ENCODE measurements at places on chromosomes 5 and 9.

DNA sequence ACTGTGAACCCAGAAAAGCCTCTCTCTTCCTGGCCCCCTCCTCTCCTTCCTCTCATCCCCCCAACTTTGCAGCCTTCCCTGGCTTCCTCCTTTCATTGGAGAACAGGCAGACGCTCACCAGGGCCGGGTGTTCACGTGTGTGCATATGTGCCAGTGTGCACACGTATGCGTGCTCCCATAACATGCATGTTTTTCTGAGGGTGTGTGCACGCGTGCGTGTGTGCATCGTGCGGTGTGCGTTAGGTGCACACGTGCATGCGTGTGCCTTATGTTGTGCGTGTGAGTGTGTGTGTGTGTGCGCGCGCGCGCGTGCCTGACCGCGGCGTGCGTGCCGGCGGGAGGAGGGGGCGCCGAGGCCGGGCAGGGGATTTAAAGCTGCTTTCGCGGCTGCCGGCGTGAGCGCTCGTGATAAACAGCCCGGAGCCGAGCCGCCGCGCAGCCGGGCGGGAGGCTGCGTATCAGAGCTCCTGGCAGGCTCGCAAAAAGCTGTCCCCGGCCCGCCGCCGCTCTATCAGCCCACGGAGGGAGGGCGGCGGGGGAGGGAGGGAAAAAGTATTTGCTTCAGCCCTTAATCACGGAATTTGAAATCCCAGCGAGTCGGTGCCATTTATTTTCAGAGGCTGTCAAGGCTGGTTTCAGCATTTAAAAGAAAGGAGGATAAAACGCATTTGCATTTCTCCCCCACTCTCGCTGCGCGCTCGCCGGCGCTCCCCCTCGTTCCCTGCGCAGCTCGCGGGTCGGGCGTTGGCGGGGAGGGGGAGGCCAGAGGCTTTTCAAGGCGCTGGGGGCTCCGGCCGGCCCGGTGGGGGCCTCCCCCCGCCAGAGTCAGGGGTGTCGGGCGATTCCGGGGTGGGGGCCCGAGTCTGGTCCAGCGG, 183.9 kb downstream of the C9orf50 start:
- peaks cover 29% of the 10 kb centered on the region for H3K4me1 ChIP-seq
- H3K36me3 ChIP-seq, result peaks cover 5% of the 10 kb centered on the region
- peaks cover 51% of the 10 kb centered on the region for H3K27me3 ChIP-seq
- peak overlapping the region; percentile 2 for H3K27ac ChIP-seq
- DNase-seq, result no peak

- H3K27ac ChIP-seq, result no peak overlapping the region
- H3K4me1 ChIP-seq, result no peaks in the 10 kb centered on the region
- DNase-seq, result no peak
- H3K36me3 ChIP-seq, result peaks cover 4% of the 10 kb centered on the region
- peaks cover 81% of the 10 kb centered on the region for H3K27me3 ChIP-seq
Observed at GRCh38 chr9:91948101-91948596, 1.9 kb downstream of the ROR2 start.

DNA sequence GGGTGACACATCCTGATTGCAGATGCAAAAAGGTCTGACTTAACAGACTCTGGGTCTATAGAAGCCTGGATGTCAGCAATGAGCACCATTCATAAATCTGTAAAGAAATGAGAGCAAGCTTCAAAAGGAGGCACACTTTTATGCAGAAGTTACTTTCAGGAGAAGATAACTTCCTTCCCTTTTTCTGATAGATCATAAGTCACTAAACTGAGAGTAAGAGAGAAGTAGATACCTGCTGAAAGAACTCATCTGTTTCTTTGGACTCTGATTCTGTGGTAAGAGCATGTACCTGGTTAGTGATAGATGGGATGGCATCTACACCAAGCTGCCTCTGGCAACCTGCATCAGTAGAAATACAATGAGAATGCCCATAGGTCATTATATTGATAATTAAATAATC, 525.6 kb downstream of the CETN3 start:
- no peak overlapping the region for H3K4me3 ChIP-seq
- no peaks in the 10 kb centered on the region for H3K27me3 ChIP-seq
- no peak for DNase-seq
- no peak overlapping the region for H3K27ac ChIP-seq
- no peaks in the 10 kb centered on the region for H3K4me1 ChIP-seq
- H3K36me3 ChIP-seq, result no peaks in the 10 kb centered on the region

- H3K4me1 ChIP-seq, result peaks cover 39% of the 10 kb centered on the region
- H3K36me3 ChIP-seq, result peaks cover 26% of the 10 kb centered on the region
- no peak for DNase-seq
Observed at GRCh38 chr5:177131352-177132135, 2.0 kb upstream of the NSD1 start.

DNA sequence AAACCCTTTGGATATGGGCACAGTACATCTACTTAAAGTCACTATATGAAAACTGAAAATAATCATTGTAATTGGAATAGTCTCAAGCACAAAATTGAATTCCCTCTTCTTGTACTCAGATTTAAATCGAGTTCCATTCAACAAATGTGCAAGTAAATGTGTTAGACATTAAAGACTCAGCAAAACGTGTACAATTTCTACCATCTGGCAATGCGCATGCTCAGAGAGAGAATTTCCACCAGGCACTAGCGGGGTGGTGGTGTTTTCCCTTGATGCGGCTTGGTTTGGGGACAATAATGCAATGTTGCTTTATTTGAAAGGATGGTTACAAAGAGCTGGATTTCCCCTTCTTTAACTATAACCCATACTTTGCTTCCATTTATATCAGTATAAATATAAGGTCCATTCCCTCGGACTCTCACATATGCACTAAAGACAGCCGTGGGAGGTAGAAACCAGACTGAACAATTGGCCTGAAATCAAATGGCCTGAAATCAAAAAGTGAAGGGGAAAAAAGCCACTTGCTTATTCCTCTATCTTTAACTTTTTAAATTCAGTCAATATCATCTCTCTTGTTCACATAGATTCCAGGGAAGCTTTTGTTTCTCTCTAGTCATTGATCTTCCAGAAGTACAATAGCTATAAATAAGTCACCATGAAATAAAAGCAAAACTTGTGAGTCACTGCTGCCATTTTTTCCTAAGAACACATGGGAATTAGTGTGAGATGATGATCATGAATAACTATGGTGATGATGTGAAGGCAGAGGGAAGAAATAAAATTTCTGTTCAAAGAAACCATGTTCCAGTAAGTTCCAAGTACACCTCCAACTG, 59.2 kb downstream of the ADAMTS12 start:
- no peaks in the 10 kb centered on the region for H3K4me1 ChIP-seq
- DNase-seq, result no peak
- peaks cover 18% of the 10 kb centered on the region for H3K27me3 ChIP-seq
- no peak overlapping the region for H3K27ac ChIP-seq
- no peaks in the 10 kb centered on the region for H3K36me3 ChIP-seq

GRCh38 chr9:110213413-110214044, 5.6 kb upstream of the C9orf152 start:
- DNase-seq, result no peak
- no peaks in the 10 kb centered on the region for H3K4me1 ChIP-seq
- peaks cover 16% of the 10 kb centered on the region for H3K27me3 ChIP-seq
- H3K27ac ChIP-seq, result no peak overlapping the region
- no peak overlapping the region for H3K4me3 ChIP-seq

GRCh38 chr9:89453452-89453851, 44.5 kb downstream of the SEMA4D start:
- peaks cover 72% of the 10 kb centered on the region for H3K4me1 ChIP-seq
- no peaks in the 10 kb centered on the region for H3K27me3 ChIP-seq
- peak overlapping the region; percentile 60 for H3K27ac ChIP-seq
- peak overlapping the region; percentile 9 for H3K4me3 ChIP-seq
- no peak for DNase-seq

DNA sequence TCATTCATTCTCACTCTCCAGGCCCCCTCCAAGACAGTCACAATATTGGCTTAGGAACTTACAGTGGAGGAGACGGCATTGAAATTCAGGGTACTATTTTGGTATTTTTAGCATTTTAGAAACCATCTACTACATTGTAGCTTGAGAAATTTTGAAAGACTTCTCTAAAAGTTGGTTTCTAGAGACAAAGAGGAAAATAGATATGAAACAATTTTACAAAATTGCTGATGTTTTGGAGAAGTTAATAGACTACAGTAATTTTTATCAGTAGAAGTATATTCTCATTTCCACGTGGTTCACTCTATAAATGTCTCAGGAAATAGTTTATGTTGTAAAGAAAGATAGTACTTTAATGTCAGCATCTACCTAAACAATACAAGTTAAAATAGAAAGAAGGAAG, 63.2 kb upstream of the ZSWIM6 start:
- H3K36me3 ChIP-seq, result no peaks in the 10 kb centered on the region
- peaks cover 27% of the 10 kb centered on the region for H3K27me3 ChIP-seq
- peaks cover 6% of the 10 kb centered on the region for H3K4me1 ChIP-seq
- DNase-seq, result no peak
- H3K27ac ChIP-seq, result no peak overlapping the region
- H3K4me3 ChIP-seq, result no peak overlapping the region

DNA sequence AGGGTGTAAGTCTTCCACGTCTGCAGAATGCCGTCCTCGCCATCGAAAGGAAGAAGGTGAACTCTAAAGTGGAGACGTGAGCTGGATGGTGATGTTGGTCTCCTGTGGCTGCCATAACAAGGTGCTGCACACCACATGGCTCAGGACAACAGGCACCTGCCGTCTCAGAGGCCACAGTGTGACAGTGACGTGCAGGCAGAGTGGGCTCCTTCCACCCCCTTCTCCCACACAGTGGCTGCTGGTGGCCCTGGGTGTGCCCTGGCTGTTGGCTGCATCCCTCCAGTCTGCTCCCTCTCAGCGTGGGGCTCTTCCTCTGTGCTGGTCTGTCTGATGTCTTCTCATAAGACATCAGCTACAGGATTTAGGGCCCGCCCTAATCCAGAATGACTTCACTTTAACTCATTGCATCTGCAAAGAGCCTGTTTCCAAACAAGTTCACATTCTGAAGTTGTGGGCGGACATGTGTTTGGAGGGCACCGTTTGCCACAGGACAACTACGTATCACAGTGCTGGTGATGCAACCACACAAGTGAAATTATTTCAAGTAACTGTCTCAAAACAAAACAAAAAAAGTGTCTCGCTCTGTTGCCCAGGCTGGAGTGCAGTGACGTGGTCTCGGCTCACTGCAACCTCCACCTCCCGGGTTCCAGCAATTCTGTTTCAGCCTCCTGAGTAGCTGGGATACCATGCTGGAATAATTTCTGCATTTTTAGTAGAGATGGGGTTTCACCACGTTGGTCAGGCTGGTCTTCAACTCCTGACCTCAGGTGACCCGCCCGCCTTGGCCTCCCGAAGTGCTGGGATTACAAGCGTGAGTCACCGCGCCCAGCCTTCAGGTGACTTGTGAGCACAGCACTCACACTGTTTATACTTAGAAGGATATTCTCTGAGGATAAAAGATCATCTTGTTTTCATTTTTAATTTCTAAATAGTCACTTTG, 31.2 kb upstream of the CLPTM1L start:
- H3K36me3 ChIP-seq, result no peaks in the 10 kb centered on the region
- H3K27ac ChIP-seq, result no peak overlapping the region
- no peaks in the 10 kb centered on the region for H3K27me3 ChIP-seq
- H3K4me1 ChIP-seq, result peaks cover 35% of the 10 kb centered on the region
- DNase-seq, result no peak

- no peak overlapping the region for H3K4me3 ChIP-seq
- no peaks in the 10 kb centered on the region for H3K27me3 ChIP-seq
- no peaks in the 10 kb centered on the region for H3K4me1 ChIP-seq
- no peak overlapping the region for H3K27ac ChIP-seq
- no peak for DNase-seq
Observed at GRCh38 chr5:2282893-2283292, 400.2 kb upstream of the IRX4 start.

GRCh38 chr9:108182950-108183381, 672.8 kb downstream of the ACTL7B start:
- H3K27me3 ChIP-seq, result no peaks in the 10 kb centered on the region
- H3K27ac ChIP-seq, result no peak overlapping the region
- no peaks in the 10 kb centered on the region for H3K4me1 ChIP-seq
- H3K4me3 ChIP-seq, result no peak overlapping the region
- DNase-seq, result no peak

DNA sequence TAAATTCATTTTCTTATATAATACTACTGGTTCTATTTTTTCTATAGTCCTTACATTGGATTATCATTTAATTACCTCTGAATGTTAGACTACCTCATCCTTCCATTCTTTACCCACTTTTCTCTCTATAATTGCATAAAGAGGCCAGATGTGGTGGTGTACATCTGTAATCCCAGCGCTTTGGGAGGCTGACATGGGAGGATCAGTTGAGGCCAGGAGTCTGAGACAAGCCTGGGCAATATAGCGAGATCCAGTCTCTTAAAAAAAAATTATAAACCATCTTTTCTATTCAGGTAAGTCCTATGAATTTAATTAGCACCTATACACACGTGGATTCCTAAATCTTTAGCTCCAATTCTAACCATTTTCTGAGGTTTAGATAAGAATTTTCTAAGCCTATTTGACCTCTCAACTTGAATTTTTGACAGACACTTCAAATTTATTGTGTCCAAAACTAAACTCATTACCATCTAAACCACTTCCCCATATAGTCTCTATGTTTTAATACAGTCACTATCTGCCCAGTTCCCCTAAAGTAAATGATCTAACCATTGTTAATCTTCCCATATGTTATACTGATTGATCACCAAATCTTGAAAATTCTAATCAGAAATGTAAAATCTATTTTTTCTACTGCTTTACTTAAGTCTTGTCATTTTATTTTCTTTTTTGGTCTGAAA, 33.0 kb upstream of the CHD1 start:
- no peak overlapping the region for H3K4me3 ChIP-seq
- H3K27me3 ChIP-seq, result no peaks in the 10 kb centered on the region
- H3K27ac ChIP-seq, result no peak overlapping the region
- H3K36me3 ChIP-seq, result peaks cover 2% of the 10 kb centered on the region

DNA sequence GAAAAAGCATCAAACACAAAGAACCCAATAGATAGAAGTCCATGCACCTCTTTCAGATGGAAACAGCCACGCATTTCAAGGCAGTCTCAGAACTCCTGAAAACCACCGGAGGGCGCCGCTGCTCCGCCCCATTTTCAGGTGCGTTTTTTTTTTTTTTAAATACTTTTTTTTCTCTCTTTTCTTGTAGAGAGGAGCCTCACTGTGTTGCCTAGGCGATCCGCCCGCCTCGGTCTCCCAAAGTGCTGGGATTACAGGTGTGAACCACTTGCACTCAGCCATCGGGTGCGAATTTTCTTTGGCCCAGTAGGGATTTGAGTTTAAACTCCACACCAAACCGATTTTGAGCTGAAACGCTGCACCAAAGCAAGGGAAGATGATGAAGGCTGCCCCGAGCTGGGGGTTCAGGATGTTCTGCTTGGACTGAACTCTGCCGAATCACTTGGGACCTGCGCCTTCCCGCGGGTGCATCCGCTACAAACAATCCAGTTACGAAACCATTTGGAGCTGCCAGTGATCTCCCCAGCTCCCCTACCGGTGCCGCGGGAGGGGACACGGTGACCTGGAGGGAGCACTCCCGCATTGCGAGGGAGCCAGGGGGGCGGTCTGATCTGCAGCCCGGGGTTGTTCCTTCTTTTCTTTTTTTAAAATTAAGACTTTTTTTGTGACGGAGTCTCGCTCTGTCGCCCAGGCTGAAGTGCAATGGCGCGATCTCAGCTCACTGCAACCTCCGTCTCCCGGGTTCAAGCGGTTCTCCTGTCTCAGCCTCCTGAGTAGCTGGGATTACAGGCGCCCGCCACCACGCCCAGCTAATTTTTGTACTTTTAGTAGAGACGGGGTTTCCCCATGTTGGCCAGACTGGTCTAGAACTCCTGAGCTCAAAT, 1.4 kb downstream of the PTGR1 start:
- no peak overlapping the region for H3K27ac ChIP-seq
- H3K36me3 ChIP-seq, result peaks cover 1% of the 10 kb centered on the region
- H3K27me3 ChIP-seq, result peaks cover 58% of the 10 kb centered on the region
- DNase-seq, result peak; percentile 27
